NCI-H146 (cell line): ENCODE measurements at places on chromosomes 12 and 14.

DNA sequence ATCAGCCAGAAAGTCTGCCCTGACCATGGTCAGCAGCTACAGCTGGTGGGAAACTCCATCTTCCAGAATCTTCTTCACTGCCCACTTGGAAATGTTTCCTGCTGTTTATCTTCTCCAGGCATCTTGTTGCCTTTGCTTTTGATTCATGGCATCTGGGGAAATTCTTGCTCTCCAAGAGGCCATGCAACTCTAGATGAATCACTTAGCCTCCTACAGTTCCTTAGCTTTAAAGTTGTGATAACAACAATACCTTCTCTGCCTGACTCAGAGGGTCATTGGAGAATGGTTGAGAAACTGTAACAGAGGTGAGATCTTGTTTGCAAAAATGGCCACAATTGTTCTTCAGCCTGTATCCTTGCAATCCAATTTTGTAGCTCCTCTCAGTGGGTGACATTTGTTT is 121.0 kb upstream of the VRK1 start:
- no peak for DNase-seq

- no peak for DNase-seq
These were observed 1.7 kb upstream of the SIX6 start for GRCh38 chr14:60506985-60507829.

GRCh38 chr12:95487024-95487423 is 13.1 kb downstream of the METAP2 start:
- no peak for DNase-seq

GRCh38 chr14:32697704-32698103 is 241.0 kb upstream of the NPAS3 start:
- no peak for DNase-seq

DNA sequence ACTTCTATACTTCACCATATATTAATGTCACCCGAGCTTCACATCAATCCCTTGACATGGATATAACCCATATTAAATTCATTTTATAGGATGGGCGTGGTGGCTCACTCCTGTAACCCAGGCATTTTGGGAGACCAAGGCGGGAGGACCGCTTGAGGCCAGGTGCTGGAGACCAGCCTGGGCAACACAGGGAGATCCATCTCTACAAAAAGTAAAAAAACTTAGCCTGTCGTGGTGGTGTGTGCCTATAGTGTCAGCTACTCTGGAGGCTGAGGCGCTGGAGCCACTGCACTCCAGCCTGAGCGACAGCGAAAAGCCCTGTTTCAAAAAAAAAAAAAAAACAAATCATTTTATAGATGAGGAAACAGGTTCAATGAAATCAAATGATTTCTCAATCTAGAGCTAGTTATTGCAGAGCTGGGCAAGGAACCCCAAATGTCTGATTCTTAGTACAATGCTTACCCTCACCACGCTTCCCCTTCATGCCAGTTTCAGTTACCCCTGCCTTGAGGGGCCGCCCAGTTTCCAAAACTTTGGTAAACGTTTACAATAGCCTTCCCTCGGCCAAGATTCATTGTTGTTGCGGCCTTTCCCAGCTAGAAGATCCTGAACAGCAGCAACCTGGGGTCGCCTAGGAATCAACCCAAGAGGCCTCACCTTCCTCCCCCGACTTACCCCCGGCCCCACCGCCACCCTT is 751 bp downstream of the PSMB5 start:
- DNase-seq, result no peak

DNA sequence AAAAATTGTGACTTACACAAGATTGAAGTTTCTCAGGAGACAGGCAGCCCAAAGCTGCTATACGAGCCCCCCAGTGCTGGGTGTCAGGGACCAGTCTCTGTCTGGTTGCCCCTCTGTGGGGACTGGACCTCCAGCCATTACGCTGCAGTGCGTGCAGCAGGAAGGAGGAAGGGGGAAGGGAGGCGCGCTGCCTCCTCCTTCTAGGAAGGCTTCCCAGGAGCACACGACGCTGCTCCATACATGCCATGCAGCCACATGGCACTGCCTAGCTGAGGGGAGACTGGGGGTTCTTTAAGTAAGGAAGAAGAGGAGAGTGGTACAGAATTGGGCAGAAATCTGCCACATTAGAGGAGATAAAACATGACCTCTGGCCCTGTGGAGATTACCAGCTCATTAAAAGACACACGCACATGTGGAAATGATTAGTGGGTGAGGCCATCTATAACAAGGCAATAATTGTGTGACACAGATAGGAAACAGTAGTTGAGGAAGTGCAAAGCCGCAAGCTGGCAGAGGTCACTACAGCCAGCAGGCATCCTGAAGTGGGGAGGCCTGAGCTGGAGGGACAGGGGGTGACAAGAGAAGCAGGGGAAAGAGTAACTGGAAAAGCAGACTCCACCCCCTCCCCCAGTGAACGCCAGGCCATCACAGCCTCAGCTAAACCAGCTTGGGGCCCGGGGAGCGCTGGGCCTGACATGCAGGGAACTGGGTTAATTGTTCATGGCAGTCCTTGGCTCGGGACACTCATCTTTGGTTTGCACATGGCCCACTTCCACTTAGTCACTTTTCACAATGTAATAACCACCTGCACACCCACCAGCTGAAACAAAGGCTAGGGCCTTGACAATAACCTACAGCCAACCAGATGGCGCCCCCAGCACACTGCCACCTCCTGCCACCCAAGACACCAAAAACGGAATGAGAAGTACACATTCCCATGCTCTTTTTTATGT is 39.6 kb downstream of the CCDC88C start:
- peak; percentile 9 for DNase-seq

- peak; percentile 86 for DNase-seq
These were observed 685 bp upstream of the MYL6B start for GRCh38 chr12:56151672-56152131.

GRCh38 chr12:32566663-32567295 is 112.3 kb upstream of the DNM1L start:
- peak; percentile 12 for DNase-seq

DNA sequence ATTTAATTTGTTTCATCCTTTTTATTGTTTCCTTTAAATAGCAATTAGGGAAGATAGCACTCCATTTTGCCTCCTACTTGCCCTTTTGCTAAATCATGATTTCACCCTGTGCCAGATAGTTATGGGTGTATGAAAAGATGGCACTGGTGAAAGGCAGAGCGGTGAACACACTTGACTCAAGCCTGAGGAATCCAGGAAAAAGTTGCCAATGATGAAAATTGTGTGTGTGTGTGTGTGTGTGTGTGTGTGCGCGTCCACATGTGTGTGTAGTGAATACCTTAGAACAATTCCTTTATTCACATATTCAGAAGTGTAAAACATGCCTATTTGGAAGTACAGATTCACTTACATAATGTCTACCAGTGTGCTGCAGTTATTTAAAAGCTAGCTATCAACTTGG is 123.8 kb downstream of the PTCSC3 start:
- no peak for DNase-seq

GRCh38 chr12:106757623-106758348 is 16.7 kb upstream of the RIC8B start:
- no peak for DNase-seq

DNA sequence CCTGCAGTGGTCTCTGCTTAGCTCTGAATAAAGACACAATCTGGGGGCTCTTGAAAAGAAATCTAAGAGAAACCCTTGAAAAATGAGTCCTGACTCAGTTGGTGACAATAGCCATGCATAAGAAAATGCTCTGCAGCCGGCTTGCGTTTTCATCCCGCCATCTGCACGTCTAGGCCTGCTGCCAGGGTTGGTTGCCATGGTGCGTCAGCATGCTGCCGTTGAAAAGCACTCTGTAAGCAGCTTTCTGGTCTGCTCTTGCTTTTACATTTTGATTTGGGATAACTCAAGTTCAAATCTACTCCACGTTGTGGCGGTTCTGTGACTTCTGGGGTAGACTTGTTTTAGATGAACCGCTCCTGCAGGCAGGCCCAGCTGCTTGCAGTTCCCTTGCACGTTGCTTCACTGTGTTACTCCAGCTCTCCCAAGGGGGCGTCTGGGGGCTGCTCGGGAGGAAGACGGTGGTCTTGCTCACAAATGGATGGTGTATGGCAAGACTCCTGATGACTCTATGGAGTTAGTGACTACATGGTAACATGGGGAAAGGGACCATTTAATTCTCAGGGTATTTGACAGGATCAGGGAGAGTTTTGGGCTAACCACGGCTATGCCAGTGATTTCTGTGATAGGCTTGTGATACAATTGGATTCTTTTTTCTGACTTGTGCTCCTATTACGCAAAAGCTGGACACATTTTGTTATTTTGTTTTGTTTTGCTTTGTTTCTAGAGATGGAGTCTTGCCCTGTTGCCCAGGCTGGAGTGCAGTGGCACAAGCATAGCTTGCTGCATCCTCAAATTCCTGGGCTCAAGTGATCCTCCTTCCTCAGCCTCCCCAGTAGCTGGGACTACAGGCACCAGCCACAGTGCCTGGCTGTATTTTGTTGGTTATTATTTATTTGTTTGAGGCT is 15.8 kb downstream of the WNT5B start:
- peak; percentile 64 for DNase-seq

- DNase-seq, result no peak
These were observed 24.2 kb upstream of the HIF1A start for GRCh38 chr14:61671082-61671481.

GRCh38 chr12:28974166-28974565 is 174.9 kb upstream of the FAR2 start:
- DNase-seq, result no peak

DNA sequence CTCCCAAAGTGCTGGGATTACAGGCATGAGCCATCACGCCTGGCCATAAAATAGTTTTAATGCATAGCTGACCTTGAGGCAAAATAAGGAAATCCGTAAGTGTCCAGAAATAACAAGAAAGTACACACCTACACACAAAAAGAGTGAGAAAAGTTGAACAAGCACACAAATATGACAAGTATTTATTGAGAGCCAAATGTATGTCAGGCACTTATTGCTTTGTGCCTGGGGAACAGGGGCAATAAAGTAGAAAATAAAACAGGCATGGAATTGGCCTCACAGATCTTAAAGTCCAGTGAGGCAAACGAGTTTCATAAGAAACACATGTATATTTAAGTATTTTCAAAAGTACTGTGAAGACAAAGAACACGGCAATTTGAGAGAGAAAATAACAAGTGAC is 103.7 kb downstream of the ERGIC2 start:
- DNase-seq, result no peak

DNA sequence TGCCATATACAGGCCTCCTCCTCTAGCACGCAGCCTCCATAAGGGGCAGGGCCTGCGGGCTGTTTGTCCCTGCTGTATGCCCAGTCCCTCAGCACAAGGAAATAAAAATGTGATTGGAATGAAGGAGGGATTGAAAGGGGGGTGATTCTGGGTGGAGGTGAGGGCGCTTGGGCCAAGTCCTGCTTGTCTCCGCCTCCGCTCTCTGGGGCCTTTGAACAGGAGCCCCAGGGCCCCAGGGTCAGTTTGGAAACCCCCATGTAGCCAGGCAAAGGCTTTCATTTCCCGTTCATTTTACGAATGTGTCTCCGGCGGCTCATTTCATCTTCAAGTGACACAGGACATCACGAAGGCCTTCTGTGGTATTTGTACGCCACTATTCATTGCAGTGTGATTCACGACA is 4.5 kb upstream of the CACNA2D4 start:
- DNase-seq, result no peak

DNA sequence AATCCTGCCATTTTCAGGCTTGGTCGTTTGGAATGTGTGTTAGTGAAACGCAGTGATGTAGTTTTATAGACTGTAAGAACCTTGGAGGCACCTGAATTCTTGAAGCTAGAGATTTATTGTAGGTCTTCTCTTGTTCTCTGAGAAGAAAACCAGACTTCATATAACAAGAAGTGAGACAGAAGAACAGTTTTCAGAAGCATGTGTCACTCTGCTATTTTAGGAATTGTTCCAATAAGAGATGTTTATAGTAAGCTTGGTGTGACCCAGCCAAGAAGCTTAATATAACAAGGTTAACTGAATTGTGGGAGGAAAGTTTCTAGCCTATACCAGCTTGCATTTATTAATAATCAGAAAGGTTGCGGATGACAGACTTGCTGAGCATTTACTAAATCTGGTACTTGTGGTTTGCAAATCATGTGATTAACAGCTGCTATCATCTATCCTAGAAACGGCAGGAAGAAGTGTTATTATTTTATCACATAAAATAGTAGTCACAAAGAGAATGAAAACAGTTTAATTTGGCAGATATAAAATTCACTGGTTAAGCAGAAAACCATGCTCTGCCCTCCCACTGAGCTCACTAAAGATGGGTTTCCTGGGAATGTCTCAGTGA is 49.2 kb upstream of the BCAT1 start:
- DNase-seq, result no peak

- peak; percentile 78 for DNase-seq
These were observed 353 bp downstream of the BAG5 start for GRCh38 chr14:103562179-103562428.

- no peak for DNase-seq
These were observed 280.2 kb upstream of the PWP1 start for GRCh38 chr12:107405436-107405835.

GRCh38 chr12:113361574-113362370 is 3.4 kb downstream of the PLBD2 start:
- no peak for DNase-seq

DNA sequence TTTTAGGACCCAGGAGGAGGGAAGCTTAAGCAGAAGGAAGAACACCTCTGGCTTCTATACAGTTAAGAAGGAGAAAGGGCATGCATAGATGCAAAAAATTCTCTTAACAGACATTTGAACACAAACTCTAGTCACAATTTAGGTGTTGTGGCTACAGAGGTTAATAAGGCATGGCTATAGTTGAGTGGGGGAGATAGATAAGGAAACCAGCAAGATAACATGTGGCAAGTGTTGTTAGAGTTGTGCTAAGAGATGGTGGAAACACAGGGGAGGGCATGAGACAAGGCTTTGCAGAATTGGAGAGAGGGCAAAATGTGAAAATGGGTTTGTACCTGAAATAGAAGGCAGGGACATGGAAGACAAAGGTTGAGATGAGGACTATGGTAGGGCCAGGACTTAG is 88.9 kb downstream of the MSRB3 start:
- no peak for DNase-seq

- no peak for DNase-seq
These were observed 104.6 kb downstream of the NELL2 start for GRCh38 chr12:44771485-44772021.

GRCh38 chr12:25311506-25311905 is 60.8 kb upstream of the KRAS start:
- DNase-seq, result no peak

GRCh38 chr14:74913986-74914573 is 9.0 kb downstream of the RPS6KL1 start:
- peak; percentile 7 for DNase-seq

GRCh38 chr14:68622856-68623255 is 170.0 kb downstream of the ZFP36L1 start:
- DNase-seq, result no peak

GRCh38 chr14:86915406-86915805 is 1077.6 kb downstream of the GALC start:
- no peak for DNase-seq

GRCh38 chr12:12392413-12392812 is 35.5 kb downstream of the BORCS5 start:
- DNase-seq, result no peak

GRCh38 chr12:95083938-95084337 is 10.5 kb upstream of the NR2C1 start:
- DNase-seq, result peak; percentile 2

GRCh38 chr14:91844029-91844428 is 23.3 kb downstream of the TC2N start:
- no peak for DNase-seq
